Activated T-cell treated with anti-CD3 and anti-CD28 coated beads for 24 hours (primary cell): ENCODE measurements at places on chromosomes 7 and 10.

GRCh38 chr10:43846187-43846680, 197.6 kb upstream of the ZNF32 start:
- peak; percentile 24 for DNase-seq

- no peak for DNase-seq
Measured at GRCh38 chr10:107813451-107814162, 649.1 kb upstream of the SORCS1 start.

DNA sequence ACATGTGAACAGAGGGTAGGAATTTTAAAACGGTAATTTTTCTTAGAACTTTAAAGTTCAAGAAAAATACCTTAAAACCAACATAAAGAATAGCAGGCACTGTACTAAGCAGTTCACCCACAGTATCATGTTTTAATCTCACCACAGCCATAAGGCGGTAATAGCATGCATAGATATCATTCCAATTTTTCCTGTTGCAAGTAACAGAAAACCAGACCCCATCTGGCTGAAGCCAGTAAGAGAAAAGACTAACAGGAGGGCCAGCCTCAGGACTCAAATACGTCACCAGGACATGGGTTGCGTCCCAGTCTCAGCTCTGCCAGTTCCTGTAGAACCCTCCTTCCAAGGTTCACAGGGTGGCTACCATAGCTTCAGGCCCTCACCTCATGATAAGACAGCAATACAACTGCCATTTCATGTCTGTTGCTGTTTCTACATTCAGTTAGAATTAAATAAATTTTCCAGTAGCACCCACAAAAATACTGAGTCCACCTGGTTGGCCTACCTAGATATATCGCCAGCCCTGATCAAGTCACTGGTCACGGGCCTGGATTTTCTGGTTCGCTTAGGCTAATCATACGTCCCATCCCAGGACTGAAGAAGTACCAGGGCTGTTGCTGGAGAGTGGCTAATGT, 2.0 kb upstream of the RNF32 start:
- no peak for DNase-seq

DNA sequence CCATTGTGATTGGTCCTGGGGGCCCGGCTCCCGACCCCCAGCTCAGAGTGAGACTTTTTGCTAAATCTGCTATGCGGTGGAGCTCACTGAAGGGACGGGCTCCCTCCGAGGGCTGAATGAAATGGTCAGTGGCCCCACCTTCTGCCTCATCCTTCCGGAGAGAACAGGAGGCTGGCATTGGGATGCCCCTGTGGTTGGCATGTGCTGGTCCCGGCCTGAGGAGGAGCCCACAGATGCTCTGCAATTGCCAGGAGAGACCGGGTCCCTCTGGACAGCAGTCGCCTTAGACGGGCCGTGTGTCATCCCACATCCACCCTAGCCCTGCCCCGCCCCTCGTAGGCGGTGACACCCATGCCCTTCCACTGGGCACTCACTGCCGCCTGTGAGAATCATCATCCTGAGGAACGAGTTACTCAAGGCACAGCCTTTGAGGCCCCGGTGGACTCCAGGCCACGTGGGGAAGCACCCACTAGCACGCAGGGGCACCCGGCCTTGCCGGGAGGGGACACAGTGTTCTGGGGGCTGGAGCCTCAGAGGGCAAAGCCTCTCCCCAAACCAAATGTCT, 21.2 kb upstream of the DPYSL4 start:
- DNase-seq, result no peak

DNA sequence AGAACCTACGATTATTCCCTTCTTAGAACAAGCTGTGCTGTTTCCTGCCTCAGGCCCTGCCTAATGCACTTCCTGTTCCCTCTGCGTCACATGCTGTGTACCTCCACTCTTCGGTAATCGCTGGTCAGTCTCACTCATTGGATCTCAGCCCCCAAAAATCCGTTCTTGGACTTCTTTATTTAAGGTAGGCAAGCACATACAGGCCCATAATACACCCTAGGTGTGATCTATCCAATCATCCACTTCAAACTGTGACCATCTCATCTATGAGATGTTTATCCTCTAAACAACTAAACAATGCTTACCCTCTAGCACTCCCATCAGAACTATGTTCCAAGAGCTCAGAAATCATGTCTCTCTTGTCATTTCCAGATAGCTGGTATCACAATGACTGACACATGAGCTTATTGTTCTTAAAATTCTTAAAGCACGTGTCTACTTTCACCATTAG, 83.9 kb downstream of the CADPS2 start:
- DNase-seq, result no peak

- DNase-seq, result no peak
Measured at GRCh38 chr10:57973451-57973850, 294.2 kb downstream of the IPMK start.

DNA sequence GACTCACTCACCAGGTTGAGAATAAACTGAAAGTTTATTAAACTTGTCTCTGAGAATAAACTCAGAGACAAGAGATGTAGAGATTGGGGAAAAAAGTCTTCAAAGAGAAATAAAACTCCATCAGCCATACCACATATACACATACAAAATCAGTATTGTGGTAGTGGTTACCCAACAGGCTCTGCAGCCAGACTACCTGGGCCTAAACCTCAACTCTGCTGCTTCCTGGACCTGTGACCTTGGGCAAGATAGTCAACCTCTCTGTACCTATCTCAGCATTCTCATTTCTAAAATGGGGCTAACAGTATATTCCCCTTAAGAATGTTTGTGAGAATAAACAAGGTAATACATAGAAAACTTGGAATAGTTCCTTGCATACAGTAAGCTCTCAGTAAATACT, 15.3 kb downstream of the TPK1 start:
- DNase-seq, result no peak

GRCh38 chr7:122556873-122557542, 141.9 kb downstream of the RNF133 start:
- no peak for DNase-seq

GRCh38 chr10:126201603-126202002, 186.7 kb downstream of the ADAM12 start:
- DNase-seq, result no peak

GRCh38 chr10:122323941-122324675, 50.4 kb upstream of the PLEKHA1 start:
- no peak for DNase-seq

DNA sequence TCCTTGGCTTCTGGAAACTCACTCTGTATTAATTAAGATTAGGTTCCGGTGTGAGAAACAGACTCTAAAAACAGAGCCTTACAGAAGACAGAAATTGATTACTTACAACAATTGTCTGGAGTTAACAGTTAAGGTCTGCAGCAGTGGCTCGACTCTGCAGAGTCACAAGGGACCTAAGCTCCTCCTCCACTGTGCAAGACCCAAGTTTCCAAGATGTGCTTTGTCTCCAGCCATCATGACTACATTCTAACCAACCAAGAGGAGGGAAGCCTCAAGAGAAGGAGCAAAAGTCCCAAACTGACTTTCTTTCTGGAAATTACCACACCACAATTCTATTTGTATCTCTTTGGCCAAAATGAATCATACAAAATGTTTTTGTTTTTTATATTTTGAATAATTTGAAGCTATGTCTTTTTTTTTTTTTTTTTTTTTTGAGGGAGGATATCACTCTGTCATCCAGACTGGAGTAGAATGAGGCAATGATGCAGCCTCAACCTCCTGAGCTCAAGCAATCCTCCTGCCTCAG, 14.2 kb upstream of the ODAD2 start:
- DNase-seq, result no peak

DNA sequence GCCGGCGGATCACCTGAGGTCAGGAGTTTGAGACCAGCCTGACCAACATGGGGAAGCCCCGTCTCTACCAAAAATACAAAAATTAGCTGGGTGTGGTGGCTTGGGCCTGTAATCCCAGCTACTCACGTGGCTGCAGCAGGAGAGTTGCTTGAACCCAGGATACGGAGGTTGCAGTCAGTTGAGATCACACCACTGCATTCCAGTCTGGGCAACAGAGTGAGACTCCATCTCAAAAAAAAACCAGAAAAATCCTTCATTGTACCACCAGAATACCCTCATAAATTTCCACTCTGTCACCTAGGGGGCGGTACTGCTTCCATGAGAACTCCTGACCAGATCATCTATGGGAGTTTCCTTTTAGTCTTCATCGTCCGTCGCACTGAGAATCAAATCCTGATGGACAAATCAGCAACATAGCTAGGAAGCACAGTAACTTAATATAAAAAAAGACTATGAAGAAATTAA, 225.8 kb upstream of the KLF14 start:
- no peak for DNase-seq

- DNase-seq, result no peak
Measured at GRCh38 chr10:112615269-112615668, 168.3 kb downstream of the VTI1A start.

GRCh38 chr7:131618391-131618790, 62.0 kb upstream of the PODXL start:
- DNase-seq, result no peak

DNA sequence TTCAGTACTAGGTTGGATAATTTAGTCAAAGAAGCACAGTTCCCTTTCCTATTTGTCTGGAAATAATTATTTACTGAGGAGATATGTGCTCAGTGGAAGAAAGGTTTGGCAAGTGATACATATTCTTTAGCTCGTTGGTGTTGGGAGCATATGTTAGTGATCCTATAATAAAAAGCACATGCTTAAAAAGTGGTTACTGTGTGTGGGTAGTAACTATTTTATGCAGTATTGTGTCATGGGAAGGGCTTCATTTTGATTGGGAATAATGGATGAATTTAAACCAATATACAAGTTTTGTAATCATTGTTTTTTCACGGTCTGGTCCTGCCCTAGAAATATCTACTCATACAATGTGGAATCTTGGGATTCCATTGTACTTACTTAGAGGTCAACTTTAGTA, 188.7 kb upstream of the PPP1R3A start:
- DNase-seq, result no peak

DNA sequence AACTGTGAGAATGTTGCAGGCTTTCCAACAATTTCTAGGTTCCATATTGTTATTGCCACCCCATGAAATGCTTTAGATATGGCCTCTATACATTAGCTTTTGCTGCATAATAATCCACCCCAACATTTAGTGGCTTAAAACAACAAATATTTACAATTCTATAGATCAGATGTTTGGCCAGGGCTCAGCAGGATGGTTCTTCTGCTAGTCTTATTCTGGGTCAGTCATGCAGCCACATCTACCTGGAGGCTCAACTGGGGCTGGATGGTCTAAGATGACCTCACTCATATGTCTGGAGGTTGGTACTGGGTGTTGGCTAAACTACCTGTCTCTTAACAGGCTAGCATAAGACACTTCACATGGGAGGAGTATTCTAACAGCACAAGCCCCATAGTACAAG, 607.3 kb downstream of the LRMDA start:
- DNase-seq, result no peak

GRCh38 chr7:17347401-17347800, 48.9 kb downstream of the AHR start:
- no peak for DNase-seq

- DNase-seq, result no peak
Measured at GRCh38 chr10:58976254-58976653, 200.2 kb upstream of the PHYHIPL start.

DNA sequence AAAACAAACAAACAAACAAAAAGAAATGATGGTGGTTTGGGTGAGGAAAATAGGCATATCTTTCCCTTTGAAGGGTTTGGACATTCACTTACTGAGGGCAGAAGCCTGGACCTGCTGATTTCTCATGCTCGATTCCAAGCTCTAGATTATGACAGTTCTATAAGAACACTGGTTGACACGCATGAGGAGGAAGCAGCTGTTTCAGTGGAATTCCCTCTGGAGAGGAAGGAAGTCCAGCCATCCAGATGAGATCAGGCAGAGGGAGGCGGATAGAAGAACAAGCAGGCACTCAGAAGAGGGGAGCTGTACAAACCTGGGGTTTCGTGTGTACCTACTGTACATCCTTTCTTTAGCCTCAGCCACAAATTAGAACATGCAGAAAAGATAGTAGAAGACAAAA, 691.9 kb downstream of the INHBA start:
- no peak for DNase-seq

DNA sequence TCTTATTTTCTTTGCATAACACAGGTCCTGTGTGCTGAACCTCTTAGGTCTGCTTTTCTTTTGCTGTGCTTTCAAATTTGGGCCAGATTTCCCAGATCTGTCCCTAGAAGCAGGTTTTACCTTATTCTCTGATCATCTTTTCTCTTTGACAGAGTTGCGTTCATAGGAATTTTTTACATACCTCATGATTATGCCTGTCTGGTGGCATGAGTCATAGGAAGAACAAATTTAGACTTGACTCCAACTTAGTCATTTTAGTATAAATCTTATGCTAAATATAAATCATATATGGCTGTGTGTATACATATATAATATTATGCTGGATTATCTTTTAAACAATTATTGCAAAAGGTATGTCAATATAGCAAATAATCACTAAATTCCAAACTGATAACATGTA, 1038.9 kb downstream of the GRM8 start:
- no peak for DNase-seq

- DNase-seq, result no peak
Measured at GRCh38 chr7:19916046-19916445, 142.6 kb upstream of the TMEM196 start.

- DNase-seq, result peak; percentile 35
Measured at GRCh38 chr7:51160990-51161615, 155.5 kb downstream of the COBL start.

DNA sequence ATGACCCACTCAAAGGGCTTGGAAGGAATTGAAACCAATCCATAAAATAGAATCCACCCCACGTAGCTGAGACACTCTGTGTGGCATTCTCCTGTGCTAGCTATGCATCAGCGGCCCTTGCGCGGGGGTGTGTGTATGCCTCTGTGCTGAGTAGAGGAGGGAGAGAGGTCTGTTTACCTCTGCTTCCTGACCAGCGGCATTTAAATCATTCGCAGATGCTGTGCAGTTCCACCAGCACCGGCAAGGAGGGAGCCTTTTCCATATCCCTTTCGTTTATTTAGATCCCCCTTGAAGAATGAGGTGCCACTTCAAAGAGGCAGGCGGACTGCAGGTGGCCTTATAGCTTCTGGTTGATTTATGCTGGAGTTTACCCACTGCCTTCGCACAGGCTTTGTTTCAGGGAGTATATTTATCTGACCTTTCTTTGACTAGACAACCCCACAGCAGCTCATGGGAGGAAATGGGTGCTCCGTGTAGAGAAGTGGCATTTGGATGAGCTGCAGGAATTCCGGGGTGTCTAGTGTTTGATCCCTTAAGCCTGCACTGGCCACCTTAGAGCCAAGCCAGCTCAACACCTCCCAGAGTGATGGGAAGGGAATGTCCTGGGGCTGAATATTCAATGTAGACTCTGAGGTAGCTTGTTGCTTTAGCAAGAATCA, 11.4 kb downstream of the C10orf53 start:
- DNase-seq, result no peak

- no peak for DNase-seq
Measured at GRCh38 chr7:116597384-116597783, 72.5 kb downstream of the CAV1 start.

DNA sequence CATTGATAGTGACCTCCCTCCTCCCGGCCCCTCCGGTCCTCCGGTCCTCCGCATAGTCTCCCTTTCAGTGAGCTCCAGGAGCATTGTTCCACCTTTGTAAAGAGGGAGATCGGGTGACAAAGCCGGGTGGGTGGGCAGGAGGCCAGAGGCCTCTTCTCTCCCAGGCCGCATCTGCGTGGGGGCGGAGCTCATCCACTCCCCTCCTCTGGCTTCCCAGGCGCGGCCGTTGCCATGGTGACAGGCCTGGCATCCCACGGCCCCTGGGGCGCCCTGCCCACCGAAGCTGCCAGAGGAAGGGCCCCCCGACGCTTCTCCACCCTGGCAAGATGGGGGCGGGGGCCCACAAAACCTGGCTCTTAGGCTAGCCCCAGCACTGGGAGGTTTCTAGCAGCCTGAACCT, 4.4 kb upstream of the FZD9 start:
- DNase-seq, result no peak
